Endothelial cell (in vitro differentiated cells): ENCODE measurements at places on chromosomes 12 and 14. TPM values are rescaled to one million over a fixed set of nuclear protein-coding genes. Genes with fewer than 3 reads are reported as not detected.

SDSL gene
- total RNA-seq: 1.3 TPM

IL31 gene
- total RNA-seq: not detected

RPGRIP1 gene
- 1.5 TPM for total RNA-seq

CCDC197 gene
- not detected for total RNA-seq

PTGER2 gene
- not detected for total RNA-seq

KRT7 gene
- total RNA-seq: not detected

FBXO21 gene
- total RNA-seq: 44.7 TPM

P3H3 gene
- 48.8 TPM for total RNA-seq

TSPAN19 gene
- 0.59 TPM for total RNA-seq

ABHD12B gene
- 2.7 TPM for total RNA-seq

OR4E2 gene
- total RNA-seq: not detected

KRT74 gene
- total RNA-seq: not detected

LMBR1L gene
- 175 TPM for total RNA-seq

GSG1 gene
- total RNA-seq: 0.46 TPM

GARIN6 gene
- not detected for total RNA-seq
